ENCODE measurements at places on chromosomes 1 and 21.

- no peak for DNase-seq
Observed at GRCh38 chr1:25054526-25055323, 124.6 kb upstream of the RUNX3 start.

GRCh38 chr1:39282537-39283216 lies 78.2 kb downstream of the MACF1 start:
- no peak for DNase-seq

GRCh38 chr21:20856926-20857325 lies 141.3 kb upstream of the NCAM2 start:
- no peak for DNase-seq

- DNase-seq, result no peak
Observed at GRCh38 chr1:152806576-152806975, at the start of gene LCE1C. LCE1C (minus strand) TSS chr1:152806651; CDS start chr1:152805478, 1,173 bp downstream.

DNA sequence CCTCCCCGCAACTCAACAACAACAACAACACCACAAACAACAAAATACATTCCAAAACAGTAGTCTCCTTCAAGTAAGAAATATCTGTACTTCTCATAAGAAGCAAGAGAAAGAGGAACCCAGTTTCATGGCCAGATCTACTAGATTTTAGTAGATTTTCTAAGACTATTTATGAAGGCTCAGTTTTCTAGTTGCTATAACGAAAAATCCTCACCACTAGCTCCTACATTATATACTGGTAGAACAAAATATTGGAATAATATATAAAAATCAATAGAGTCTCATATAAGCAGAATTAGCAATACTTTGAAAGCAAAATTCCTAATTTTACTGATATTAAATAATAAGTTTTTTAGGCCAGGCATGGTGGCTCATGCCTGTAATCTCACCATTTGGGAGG lies 86.9 kb downstream of the LYST start:
- DNase-seq, result no peak

All from CD8-positive, alpha-beta memory T cell (primary cell).